Hematopoietic multipotent progenitor cell treated with erythropoietin and hydrocortisone succinate and interleukin-3 and kit ligand, for 17 days (in vitro differentiated cells): ENCODE measurements at places on chromosomes 2 and 18.

- peak; percentile 35 for DNase-seq
Observed at GRCh38 chr2:75627902-75628504, 18.6 kb upstream of the MRPL19 start.

- DNase-seq = no peak
Observed at GRCh38 chr2:232447638-232448303, 8.2 kb upstream of the ALPI start.

GRCh38 chr18:68721681-68722583, 7.0 kb upstream of the TMX3 start:
- no peak for DNase-seq

GRCh38 chr2:206275312-206276055, 1.0 kb downstream of the ZDBF2 start:
- DNase-seq = no peak

DNA sequence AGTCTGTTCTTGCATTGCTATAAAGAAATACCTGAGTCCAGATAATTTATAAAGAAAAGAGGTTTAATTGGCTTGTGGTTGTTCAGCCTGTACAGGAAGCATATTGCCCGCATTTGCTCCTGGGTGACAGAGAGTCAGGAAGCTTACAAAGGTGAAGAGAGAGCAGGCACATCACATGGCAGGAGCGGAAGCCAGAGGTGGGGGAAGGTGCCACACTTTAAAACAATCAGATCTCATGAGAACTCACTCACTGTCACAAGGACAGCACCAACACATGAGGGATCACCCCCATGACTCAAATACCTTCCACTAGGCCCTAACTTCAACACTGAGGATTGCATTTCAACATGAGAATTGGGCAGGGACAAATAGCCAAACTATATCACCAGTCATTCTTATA, 124.8 kb upstream of the COL5A2 start:
- DNase-seq = no peak

DNA sequence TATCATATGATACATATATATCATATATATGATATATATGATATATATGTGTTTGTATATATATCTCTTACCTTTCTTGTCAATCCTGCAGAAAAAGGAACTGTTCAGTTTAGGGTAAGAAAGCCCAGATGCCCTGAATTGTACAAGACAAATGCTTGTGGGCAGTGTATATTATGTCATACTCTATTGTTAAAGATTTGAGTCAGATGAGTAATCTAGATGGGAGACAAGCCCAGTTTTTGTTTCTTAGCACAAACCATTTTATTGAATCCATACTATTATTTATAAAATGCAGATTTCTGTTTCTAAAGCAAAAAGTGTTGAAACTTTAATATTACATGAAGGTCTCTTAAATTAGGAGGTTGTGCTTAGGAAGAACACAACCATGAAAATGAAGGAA, 90.6 kb downstream of the VRK2 start:
- DNase-seq = no peak

GRCh38 chr2:18980786-18981430, 377.5 kb downstream of the OSR1 start:
- no peak for DNase-seq

DNA sequence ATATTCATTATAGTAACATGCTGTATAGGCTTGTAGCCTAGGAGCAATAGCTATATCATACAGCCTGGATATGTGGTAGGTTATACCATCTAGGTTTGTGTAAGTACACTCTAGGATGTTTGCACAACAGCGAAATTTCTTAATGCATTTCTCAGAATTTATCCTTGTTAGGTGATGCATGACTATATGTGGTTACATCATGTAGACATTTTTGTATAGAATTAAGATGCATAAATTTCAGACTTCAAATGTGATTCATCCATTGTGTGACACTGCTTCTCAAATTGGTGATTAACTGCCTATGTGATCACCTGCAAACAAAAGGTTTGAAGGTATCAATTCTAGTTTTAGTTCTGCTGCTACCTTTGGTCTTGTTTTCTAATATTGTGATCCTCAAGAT, 1787.0 kb upstream of the PIK3C3 start:
- no peak for DNase-seq

DNA sequence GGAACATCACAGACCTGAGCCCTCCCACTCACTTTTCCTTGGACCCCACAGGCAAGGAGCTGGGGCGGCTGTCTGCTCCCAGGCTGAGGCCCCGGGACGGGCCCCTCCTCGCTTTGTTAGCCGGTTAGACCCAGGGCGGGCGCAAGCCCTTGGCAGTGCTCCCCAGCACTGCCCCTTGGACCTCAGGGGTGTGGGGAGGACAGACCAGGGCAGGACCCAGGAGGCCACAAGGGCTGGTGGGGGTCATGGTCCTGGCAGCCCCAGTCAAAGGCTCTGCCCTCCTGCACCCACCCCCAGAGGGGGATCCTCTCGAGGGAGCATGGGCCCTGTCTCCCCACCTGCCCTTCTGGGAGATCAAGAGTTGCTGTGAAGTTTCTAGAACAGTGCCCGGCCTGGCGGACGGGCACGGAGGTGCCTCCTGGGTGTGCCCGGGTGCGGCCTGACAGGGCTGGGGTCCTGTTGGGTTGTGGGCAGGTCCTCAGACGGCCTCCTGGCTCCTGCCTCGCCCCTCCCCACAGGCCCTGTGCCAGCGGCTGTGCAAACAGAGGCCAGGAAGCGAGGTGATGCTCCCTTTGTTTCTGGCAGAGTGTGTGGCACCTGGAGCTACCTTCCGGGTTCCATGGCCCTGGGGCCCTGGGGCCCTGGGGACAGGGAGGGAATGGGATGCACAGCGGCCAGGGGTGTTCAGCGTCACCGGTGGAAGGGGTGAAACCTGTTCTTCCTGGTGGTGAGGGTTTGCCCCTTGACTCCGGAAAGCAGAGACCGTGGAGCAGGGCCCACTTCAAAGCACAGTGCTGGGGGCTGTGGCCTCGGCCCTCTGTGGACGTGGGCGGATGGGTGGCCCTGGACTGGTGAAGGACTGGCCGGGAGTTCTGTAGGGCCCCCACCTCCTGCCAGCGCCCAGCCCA, 2.9 kb upstream of the GAL3ST2 start:
- DNase-seq = no peak
